ENCODE measurements at places on chromosomes 2 and 18.

GRCh38 chr18:58756148-58756547, 84.9 kb downstream of the MALT1 start:
- no peak for DNase-seq

DNA sequence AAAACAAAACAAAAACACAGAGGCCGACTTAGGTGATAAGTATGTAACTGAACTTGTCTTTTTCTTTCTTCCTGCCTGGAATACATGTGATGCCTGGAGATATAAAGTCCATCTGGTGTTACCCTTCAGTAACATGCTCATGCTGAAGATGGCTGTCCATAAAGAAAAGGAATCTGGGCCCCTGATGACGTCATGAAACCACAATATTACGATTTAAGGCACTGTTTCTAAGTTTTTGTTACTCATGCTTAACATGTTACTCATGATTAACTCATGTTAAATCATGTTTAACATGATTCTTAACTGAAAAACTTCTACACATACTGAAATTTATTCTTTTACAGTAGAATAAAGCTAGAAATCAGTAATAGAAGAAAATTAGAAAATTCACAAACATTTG, 49.0 kb downstream of the STRADB start:
- no peak for DNase-seq

DNA sequence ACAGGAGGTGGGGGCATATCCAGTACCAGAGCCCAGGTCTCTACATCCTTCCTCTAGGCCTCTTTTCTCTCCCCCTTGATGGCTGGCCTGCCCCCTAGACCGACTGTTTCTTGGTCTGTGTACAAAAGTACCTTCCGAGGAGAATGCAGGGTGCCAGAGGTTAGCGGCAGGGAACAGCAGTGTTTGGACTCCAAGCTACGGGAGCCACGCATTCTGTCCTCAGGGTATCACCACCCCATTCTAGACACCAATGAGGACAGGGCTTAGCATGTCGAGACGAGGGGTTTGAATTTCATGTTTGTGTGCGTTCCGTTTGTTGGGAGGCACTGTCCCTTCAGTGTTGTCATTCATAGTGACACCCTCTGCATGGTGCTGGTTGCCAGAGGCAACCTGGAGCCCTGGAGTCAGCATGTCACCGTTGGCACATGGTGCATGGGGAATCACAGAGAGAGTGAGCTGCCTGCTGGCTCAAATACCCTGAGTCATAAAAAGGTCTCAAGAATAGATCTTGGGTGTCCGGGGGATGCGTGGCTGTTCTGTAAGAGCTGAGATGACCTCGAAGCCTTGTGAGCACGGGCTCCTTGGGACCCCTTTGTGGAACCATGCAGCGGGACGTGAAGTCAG, 57.2 kb upstream of the LDLRAD4 start:
- no peak for DNase-seq

- DNase-seq: no peak
Observed at GRCh38 chr18:13181765-13182164, 36.8 kb upstream of the LDLRAD4 start.

- no peak for DNase-seq
Observed at GRCh38 chr2:47459021-47459420, 56.1 kb downstream of the MSH2 start.

DNA sequence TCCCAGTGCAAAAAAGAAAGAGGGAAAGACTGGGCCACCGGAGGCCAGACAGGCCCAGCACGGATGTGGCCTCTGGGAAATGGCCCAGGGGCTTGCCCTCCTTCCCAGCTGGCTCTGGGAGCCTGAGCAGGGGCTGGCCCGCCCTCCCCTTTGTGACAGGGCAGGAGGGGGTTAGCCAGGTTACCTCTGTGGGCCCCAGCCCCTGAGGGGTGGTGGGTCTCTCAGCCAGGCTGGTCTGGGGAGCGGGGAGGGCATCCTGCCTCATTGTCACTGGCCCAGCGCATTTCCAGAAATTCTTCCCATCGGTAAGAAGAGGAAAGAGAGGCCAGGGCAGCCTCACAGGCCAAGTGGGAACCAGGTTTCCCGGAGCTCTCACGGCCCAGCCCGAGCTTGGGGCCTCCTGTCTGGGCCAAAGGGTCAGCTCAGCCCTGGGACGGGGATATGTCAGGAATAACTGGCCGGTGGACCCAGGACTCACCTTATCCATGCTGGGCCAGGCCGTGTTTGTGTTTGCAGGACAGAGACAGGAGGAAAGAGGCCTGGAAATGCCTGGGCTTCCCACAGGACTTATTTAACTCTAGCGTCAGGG, 182.2 kb downstream of the ZFP36L2 start:
- no peak for DNase-seq

- no peak for DNase-seq
Observed at GRCh38 chr2:186697536-186697935, 3.7 kb downstream of the FAM171B start.
